ENCODE measurements at places on chromosomes 2 and 18. TPM values are rescaled to one million over a fixed set of nuclear protein-coding genes. Genes with fewer than 3 reads are reported as not detected.

IHH gene
- total RNA-seq = not detected

RAB6C gene
- not detected for total RNA-seq

HOXD1 gene
- total RNA-seq = 1.7 TPM

GNLY gene
- not detected for total RNA-seq

LINC00305 gene
- total RNA-seq = not detected

L3MBTL4 gene
- total RNA-seq = 1.9 TPM

AGXT gene
- total RNA-seq = not detected

TBR1 gene
- total RNA-seq = not detected

ATF2 gene
- 26.0 TPM for total RNA-seq

CDK15 gene
- not detected for total RNA-seq

HOXD3 gene
- total RNA-seq = not detected

PSMG2 gene
- total RNA-seq = 63.1 TPM

PRKCE gene
- total RNA-seq = 7.2 TPM

RNMT gene
- 55.4 TPM for total RNA-seq

ADAM23 gene
- 0.24 TPM for total RNA-seq

CIB4 gene
- total RNA-seq = not detected

HIBCH gene
- 6.4 TPM for total RNA-seq

AQP12A gene
- total RNA-seq = not detected

LRRC30 gene
- not detected for total RNA-seq

PIKFYVE gene
- 20.7 TPM for total RNA-seq

EPG5 gene
- 13.6 TPM for total RNA-seq

TUBB8B gene
- total RNA-seq = 0.24 TPM
